ENCODE measurements at places on chromosomes 12 and 14. TPM values are rescaled to one million over a fixed set of nuclear protein-coding genes. Genes with fewer than 3 reads are reported as not detected.

The RNU4-1 gene
- total RNA-seq: under 0.01 TPM

The TSPAN19 gene
- not detected for total RNA-seq

The BTBD6 gene
- total RNA-seq: 28.6 TPM

The WNT1 gene
- total RNA-seq: not detected

The WASHC3 gene
- total RNA-seq: 82.1 TPM

The KLRK1 gene
- 1.3 TPM for total RNA-seq

The CLEC1B gene
- total RNA-seq: not detected

The CRIP2 gene
- 53.7 TPM for total RNA-seq

The CLEC9A gene
- total RNA-seq: 0.90 TPM

All from urinary bladder (tissue), 4 donors.